ENCODE measurements at places on chromosomes 3 and 15. TPM values are rescaled to one million over a fixed set of nuclear protein-coding genes. Genes with fewer than 3 reads are reported as not detected.

ZDHHC19 gene
- total RNA-seq = not detected

- peak; percentile 42 for DNase-seq
Observed at GRCh38 chr15:84840741-84841429, 23.7 kb downstream of the ALPK3 start.

CCDC71 gene
- 31.2 TPM for total RNA-seq

GRCh38 chr15:73264881-73265280, 103.9 kb downstream of the HCN4 start:
- DNase-seq = no peak
